Kidney (tissue), 22 donors: ENCODE measurements at places on chromosomes 5 and 9. TPM values are rescaled to one million over a fixed set of nuclear protein-coding genes. Genes with fewer than 3 reads are reported as not detected.

Gene NKD2
- polyA plus RNA-seq, result 7.9 TPM

Gene CARTPT
- polyA plus RNA-seq, result not detected

DNA sequence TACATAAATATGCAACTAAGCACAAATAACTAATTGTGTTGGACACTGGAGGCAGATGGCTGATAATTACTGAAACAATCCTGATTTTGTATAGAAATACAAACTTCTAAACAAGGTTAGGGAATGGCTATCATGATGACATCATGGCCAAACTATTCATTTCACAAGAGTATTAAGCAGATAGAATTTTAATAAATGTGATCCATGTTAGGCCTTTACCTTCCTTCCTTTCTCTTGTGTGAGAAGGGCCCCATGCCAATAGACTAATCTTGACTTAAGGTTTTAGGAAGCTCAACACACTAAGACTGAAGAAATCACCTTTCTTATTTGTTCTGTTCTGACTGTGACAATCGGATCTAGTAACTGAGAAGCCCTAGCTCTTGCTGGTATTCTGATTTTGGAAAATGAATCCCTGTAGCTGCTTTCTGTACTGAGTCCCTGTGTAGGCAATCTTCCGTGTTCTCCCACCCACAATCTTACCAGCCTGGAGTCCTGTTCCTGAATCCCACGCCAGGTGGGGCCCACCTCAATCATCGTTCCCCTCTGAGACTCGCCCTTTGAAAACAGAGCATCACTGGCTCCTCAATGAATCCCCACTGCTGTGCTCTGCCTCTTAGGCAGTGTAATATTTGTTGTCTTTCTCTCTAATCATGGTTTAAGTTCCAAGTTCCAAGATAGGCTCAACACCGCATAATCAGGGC is 168.7 kb upstream of the GNA14 start:
- DNase-seq, result no peak

- no peak for DNase-seq
These were observed 585.5 kb downstream of the TLE1 start for GRCh38 chr9:81103597-81104471.

DNA sequence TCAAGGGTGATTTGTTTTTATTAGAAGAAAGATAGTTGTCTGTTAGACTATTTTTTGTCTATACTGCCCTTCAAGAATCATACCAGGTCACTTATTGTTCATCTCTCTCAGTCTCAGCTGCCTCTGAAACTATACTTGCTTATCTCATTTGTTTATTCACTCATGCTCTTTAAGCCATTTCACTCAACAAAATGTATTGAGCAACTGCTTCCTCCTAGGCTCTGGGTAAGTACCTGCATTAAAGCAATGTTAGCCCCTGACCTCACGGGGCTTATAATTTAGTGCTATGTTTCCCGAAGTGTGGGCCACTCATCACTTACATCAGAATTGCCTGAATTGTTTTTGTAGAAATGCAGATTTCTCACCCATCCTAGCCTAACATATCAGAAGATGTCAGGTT is 100.9 kb downstream of the DPYSL3 start:
- DNase-seq, result no peak

- DNase-seq, result no peak
These were observed 65.9 kb downstream of the CYFIP2 start for GRCh38 chr5:157331807-157332206.

DNA sequence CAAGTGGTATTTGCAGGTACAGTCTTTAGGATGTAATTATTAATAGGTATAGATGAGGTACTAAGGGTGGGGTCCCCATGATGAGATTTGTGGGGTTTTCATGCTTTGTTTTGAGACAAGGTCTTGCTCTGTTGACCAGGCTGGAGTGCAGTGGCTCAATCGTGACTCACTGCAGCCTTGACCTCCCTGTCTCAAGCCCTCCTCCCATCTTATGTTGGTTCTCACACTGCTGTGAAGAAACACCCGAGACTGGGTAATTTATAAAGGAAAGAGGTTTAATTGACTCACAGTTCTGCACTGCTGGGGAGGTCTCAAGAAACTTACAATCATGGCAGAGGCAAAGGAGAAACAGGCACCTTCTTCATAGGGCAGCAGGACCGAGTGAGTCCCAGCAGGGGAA is 217.5 kb downstream of the CDK5RAP2 start:
- DNase-seq, result no peak

DNA sequence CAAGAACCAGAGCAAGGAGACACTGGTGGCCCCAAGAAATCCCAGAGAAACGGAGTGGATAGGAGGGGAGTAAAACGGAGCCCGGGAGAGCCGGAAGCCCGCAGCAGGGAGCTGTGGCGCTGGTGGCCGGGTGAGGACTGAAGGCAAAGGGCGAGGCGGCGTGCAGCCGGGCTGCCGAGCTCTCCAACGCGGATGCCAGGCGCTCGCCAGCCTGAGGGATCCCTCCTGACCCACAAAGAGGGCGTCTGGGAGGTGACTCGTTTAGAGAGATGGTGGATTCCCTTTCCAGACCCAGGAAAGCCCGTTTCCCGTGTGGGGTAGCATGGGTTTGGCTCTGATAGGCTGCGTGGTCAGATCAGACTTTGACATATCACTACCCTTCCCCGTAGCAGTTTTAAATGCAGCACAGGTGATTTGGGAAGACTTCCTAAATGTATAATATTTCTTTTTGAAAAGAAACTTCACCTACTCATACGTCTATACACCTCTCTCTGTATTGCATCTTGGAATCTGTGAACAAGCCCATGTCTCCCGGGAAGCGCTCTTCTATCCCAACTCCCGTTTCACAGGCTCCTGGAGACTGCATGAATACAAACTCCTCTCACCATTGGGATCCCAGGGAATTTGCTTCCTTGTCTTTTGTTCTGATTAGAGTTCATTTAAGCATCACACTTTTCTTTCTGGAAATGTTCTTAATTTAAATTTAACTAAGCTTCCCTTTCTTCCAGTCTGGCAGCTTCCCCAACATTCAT is 158.1 kb downstream of the C9orf152 start:
- DNase-seq, result peak; percentile 56

DNA sequence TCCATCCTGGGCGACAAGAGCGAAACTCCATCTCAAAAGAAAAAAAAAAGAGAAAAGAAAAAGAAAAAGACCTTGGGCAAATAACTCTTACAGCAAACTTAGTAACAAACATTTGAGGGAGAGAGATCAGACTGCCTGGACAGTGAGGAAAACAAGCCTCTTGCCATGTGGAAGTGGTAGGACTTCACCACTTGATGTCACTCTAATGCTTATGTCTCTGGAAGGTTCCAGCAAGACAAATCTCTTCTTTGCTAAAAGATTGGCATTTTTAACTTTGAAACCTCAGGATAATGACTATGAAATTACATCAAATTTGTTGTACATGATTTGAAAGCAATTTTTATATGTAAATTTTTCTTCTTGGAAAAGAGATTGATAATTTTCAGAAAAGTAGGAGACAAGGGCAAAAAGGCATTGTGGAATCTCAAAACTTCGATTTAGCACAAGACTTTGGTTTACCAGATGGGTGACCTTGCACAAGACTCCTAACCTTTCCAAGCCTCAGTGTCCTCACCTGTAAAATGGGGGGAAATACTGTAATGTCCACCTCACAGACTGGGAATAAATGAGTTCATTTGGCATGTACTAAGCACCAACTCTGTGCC is 5.4 kb downstream of the ACTL7B start:
- no peak for DNase-seq

DNA sequence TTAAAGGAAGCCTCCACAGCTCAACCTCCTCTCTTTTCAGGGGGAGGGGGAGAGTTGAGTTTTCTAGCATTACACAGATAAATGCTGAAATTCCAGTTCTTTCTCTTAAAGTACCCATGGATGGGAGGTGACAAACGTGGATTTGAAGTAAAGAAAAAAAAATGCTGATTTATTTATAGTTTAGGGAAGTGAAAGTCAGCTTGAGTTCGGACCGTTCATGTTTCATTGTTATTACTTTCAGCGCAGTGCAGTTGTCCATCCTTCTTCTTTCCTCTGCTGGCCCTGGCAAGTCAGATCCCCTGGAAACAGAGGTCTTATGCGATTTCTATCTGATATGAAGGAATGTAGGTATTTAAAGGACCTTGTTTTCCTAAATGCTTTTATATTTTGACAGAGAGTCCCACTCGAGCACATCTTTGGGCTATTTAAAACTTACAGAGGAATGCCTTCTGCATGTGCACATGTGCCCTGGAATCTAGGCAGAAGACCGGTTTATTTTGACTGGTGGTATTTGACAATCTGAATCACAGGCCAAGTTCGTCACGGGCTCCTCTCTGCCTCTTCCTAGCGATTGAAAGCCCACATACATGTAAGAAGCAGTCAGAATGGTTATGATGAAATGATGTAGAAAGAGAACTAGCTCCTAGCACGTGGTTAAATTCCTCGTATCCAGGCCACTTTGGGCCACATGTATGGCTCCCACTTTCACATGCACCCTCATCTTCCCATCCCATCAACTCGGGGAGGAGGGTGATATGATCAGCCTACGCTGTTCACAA is 385.2 kb upstream of the KLF4 start:
- DNase-seq, result no peak

DNA sequence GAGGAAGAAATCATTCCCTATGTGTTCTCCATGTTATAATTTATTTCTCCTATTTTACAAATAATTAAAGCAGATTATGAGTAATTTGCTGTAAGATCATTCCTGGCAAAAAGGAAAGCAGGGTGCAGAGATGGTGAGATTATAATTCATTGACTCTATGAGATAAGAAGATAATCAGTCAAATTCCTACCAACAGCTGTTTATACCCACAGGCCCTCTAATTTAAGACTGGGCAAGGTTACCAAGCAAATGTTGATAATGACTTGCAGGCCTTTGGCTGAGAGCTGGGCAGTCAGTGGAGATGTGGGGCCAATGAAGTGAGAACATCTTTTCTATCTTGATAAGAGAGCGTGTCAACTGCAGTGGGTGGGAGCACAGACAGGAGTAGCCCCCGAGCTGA is 222.7 kb downstream of the ICE1 start:
- no peak for DNase-seq

- DNase-seq, result no peak
These were observed 105.1 kb downstream of the MAST4 start for GRCh38 chr5:66701244-66701643.

- DNase-seq, result no peak
These were observed 53.1 kb upstream of the MPDZ start for GRCh38 chr9:13332571-13332970.

DNA sequence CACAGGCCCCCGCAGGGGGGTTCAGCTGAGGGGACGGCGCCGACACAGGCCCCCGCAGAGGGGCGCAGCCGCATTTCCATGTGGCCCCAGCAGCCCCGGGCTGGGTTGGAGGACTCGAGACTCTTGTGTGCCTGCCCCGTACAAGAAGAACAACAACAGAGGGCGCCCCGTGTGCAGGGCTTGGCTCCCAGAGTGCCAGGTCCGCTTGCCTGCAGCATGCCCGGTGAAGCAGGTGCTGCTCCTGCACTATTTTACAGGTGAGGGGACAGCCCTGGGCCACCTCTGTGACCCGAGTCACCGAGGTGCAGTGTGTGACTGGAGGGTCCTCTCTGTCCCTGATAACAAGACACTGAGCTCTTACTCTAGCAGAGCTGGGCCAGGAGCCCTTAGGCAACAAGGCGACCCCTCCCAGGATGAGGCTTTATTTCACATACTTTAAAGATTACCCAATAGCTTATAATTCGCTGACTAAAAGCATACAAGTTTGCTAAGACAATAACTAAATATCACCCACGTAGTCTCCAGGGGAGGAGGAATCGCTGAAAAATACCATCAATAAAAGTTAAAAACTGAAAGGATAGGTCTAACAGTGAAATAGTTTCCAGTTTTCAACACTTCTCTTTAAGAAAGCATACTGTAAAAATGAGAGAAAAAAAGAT is 41.7 kb upstream of the SLC9A3 start:
- DNase-seq, result no peak

DNA sequence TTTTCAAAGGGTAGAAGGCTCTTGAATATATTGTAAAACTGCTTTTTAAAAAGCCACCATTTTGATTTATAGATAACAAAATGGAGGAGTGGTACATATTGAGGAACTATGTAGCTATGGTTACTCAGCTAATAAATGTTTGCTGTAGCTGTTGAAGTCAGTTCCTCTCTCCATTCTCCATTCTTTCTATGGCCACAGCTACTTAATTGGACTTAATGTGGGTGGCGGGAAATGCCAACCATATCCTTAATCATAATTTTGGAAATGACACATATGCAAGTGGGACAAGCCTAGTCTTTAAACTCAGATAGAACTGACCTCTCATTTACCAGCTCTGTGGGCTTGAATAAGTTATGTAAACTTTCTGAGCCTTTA is 10.6 kb downstream of the CDKN2A start:
- DNase-seq, result no peak

DNA sequence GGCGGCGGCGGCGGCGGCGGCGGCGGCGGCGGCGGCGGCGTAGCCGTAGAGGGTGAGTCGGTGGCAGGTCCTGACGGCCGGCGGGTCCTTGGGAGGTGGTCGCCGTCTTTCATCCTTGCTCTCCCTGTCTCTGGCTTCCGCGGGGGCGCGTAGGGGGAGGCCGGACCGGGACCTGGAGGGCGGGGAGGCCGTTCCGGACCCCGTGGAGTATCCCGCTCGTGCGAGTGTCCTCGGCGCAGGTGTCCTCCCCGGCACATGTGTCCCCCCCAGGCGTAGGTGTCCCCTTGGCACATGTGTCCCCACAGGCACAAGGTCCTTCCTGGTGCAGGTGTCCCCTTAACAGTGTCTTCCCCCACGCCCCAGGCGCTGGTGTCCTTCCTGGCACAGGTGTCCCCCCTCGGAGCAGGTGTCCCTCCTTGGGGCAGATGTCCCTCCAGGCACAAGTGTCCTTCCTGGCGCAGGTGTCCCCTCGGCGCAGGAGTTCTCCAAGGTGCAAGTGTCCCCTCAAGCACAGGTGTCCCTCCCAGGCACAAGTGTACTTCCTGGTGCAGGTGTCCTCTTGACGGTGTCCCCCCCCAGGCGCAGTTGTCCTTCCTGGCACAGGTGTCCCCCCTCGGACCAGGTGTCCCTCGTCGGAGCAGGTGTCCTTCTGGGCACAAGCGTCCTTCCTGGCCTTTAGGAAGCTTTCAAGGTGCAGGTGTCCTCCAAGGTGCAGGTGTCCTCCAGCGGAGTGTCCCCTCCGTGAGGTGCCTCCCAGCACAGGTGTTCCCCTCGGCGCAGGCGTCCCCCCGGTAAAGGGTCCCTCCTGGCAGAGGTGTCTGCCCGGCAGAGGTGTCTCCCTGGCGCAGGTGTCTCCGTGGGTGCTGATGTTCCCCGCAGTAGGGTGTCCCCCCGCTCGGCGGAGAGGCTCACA is 519 bp downstream of the EXOC3 start:
- DNase-seq, result no peak
